ENCODE measurements at places on chromosomes 1 and 21.

DNA sequence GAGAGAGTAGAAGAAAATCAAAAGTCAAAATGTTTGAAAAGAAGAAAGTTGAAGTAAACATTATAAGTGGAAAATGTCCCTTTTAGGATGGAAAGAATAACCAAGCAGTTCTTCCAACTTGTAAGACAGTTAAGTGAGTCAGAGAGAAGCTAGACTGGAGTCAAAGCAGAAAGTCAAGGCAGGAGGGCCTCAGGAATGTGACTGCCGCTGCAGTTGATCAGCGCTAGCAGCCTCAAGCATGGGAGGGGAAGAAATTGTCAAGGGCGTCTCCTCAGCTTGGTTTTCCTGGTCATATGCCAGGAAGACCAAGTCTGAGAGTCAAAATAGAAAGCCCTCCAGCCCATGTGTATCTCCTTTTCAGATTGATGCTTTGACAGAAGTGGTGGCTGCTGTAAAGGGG, 23.2 kb downstream of the HAO2 start:
- no peak for ATAC-seq

- ATAC-seq = no peak
Observed at GRCh38 chr1:160045653-160046052, 13.9 kb upstream of the PIGM start.

DNA sequence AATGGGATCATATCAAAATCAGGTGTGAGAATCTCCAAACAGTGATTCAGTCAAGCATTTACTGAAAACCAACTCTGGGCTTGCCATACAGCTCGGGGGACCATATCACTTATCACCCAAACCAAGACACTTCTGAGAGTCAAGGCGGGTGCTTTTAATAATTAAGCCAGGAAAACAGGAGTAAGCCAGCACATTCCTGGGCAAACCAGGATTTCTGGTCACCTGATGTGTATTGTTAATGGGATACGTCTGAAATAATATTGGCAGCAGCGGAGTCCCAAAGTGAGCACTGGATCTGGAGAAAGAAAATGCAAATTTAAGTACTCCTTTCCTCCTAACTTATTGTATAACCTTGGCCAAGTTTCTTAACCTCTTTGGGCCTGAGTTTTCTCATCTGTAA, 17.6 kb downstream of the OSCP1 start:
- ATAC-seq = no peak

DNA sequence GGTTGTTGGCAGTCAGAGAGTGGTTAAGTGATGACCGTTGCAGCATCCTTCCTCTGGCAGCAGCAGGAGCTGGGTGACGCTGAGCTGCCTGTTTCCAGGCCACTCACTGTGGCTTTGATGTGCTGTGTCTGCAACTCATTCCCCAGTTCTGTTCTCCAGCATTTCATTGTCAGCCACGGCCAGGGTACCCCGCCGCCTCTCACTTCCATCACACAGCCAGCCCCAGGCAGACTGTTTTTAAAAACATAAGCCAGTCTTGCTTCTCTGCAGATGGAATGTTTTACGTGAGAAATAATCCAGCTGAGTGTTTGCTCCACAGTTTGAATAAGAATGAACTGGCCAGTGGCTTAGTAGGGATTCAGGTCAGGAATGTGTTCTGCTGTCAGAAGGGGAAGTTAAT, 21.5 kb upstream of the ST6GALNAC3 start:
- ATAC-seq = no peak

DNA sequence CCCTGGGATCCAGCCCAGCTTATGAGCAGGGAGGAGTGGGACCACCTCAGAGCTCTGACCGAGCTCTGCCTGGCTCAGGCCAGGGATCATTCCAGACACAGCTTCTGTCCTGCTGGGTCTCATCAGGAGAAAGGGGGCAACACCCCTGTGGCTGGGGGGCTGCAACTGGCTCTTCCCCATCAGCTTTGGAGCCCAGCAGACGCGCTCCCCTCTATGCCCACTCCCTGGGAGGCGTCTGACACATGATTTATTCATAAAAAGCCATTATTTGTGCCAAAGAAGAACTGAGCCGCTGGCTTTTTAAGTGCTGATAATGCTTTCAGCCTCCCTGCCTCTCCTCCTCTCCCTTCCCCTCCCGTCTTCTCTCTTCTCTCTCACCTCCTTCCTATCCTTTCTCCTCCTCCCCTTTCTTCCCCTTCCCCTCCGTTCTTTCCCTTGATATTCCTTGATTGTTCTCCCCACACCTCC, 25.0 kb downstream of the FOXO6 start:
- ATAC-seq = no peak

- no peak for ATAC-seq
Observed at GRCh38 chr1:14296795-14297194, 301.7 kb upstream of the KAZN start.

- no peak for ATAC-seq
Observed at GRCh38 chr1:75908717-75909152, 23.5 kb downstream of the ASB17 start.

- no peak for ATAC-seq
Observed at GRCh38 chr1:20928146-20928545, 141.0 kb upstream of the HP1BP3 start.

DNA sequence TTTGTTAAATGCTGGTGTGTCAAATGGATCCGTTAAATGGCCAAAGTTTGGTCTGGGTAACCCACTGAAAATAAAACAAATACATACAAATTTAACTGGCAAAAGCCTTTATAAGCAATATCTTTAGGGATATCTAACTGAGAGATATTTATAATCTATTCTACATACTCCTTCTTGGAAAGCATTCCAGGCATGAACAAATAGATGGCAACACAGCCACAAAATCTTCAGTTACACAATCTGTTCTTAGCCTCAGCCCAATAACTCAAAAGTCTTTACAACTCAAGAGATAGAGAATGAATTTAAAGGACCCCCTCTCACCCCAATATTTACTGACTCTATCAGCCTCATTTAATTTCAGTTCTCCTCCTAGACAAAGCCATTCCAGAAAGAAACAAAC, 58.7 kb downstream of the NRDC start:
- ATAC-seq = no peak

DNA sequence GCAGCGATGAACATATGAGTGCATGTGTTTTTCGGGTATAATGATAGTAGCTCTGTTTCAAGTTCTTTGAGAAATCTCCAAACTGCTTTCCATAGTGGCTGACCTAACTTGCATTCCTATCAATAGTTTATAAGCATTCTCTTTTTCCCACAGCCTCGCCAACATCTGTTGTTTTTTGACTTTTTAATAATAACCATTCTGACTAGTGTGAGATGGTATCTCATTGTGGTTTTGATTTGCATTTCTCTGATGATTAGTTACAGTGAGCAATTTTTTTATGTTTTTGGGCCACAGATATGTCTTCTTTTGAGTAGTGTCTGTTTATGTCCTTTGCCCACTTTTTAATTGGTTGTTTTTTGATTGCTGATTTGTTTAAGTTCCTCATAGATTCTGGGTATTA, 10.6 kb upstream of the RUNX1 start:
- ATAC-seq = no peak

DNA sequence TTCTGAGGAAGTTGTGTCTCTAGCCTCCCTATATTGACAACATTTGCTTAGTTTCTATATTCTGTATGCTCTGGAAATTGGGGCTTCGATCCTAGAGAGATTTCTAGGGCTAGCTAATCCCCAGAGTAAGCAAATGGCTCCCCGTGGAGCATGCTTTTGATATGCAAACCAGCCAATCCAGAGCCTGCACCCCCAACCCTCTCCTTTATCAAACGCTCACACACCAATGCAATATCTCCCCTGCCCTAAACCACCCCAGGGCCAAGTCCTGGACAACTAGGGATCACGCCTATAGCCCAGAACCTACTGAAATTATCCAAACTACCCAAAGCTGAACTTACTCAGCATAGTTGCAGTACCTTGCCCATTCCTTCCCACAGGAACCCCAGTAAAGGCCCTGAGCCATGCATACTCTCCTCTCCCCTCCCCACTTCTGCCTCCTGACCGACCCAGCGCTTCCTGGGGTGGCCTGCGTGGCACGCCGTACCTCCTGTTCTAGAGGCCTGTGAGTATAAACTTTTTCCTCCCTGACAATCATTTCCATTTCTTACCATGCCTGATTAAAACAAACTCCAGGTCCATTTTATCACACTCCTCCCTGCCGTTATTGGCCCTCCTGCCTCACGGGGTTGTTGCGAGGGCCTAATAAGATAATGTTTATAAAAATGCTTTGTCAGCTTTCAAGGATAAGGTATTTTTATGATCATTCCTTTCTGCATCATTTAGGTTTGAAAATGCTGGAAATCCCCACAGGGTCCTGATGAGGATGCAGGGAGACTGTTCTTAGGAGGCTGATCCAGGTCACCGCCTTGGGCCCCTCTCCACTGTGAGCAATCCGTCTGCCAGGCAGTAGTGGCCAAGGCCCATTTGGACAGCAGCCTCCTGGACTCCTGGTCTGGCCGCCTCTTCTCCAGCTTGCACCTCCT, 102.7 kb downstream of the TENT5C start:
- peak; percentile 43 for ATAC-seq

- ATAC-seq = peak; percentile 92
Observed at GRCh38 chr1:65002508-65003315, 36.4 kb upstream of the JAK1 start.

GRCh38 chr1:24022581-24023361, 42.6 kb upstream of the SRSF10 start:
- ATAC-seq = no peak

GRCh38 chr1:83509301-83509781, 489.6 kb downstream of the TTLL7 start:
- ATAC-seq = no peak

DNA sequence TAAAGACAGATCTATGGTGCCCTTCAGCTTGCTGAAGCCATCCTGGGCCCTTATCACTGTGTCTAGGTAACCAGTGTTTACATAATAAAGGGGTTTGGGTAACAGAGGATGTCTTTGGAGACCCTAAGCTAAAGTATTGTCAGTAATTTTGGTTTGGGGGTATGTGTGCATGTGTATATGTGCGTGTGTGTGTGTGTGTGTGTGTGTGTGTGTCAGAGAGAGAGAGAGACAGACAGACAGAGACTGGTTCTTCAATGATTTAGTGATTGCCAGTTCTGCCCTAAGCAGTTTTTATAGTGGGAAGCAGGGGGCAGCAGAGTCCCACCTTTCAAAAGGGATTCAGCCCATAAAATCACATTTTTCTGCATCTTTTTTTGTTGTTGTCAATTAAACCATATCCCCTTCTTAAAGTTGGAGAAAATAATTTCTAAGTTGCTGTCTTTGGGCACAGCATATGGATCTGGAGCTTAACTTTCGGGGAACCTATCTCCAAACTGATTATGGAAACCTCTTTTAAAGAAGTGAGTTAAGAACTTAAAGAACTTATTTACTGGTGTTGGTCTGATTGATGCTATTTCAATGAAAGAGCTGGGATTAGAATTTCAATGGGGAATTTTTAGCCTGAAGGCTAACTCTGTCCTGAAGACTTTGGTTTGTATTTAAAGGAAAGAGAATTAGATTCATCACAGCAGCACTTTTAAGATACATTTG, 51.1 kb downstream of the ZNF326 start:
- ATAC-seq = no peak

DNA sequence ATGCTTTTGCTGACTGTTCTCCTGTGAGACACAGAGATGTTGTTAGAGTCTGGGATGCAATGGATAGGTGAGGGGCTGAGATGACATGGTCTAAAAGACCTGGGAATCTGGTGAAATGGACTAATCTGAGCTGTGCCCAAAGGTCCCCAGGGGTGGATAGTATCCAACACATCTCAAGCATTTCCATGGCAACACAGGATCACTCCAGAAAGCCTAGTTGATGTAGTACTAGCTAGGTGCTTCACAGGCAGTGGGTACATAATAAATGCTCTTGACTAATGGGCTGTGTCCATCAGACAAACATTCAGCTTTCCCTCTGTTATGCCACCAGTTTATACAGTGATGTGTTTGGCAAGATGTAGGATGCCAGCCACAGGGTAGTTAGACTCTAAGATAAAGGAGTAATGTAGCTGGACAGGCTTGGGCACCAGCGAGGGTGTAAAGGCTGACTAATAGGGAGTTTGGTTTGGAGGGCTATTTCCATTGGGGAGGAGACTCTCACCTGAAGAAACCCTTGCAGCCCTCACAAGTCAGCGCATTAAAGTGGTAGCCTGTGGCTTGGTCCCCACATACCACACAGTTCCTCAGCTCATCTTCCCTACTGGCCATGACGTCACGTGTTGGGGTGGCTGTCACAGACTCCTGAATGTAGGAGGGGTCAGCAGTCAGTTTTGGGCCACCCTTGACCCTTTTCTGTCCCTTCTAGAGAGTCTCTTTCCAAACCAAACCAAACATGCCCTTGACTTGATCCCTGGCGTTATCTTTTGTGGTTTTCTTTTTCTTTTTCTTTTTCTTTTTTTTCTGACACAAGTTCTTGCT, 1.8 kb downstream of the NR1I3 start:
- no peak for ATAC-seq

DNA sequence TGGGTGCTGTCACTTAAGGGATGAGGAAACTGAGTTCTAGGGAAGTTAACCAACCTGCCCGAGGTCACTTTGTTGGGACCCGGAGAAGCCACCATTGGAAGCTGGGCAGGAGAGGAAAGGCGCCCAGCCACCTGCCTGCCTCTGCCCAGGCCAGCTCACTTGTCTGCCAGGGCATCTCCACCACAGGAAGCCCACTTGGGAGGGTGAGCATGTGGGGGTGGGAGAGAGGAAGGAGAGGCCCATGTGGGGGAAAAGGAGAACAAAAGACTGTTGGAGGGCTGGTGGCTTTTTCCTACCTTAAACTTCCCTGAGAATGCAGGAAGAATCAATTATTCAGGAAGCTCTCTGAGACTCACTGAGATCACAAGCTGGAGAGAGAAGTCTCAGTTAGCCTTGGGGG, 43.8 kb upstream of the SELENON start:
- no peak for ATAC-seq

DNA sequence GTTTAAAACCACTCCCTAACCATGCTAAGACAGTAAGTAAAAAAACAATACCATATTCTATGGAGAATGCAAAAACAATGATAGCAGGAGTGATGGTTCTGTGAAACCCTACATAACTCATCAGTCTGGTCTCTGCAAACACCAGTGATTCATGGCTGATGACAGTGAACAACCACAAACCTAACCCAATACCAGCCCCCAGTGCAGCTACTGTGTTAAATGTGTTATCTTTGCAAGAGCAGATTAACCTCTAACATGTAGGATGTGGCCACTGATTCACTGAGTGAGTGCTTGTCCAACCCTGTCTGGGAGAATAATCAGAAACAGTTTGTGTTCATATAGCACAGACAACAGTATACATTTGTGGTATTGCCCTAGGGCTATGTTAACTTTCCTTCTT, 100.2 kb upstream of the COG2 start:
- ATAC-seq = no peak

DNA sequence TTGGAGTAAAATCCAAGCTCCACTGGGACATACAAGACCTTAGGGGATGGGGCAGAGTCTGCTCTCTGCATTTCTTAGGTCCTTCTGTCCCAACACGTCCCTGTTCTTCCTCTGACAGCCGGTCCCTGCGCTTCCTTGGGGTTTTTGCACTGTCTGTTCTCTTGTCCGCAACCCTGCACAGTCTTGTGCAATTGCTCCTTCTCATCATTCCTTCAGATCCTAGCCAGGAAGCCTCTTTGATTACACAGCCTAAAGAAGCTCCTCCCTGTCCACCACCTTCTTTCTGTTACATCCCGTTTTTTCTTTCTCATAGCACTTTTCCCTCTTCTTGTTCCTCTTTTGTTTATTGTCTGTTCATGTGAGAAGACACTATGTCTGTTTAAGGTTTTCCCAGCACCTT, 19.9 kb downstream of the ACOT11 start:
- ATAC-seq = peak; percentile 89

Measured in gastroesophageal sphincter (tissue), 4 donors.